ENCODE measurements at places on chromosomes 5 and 9. TPM values are rescaled to one million over a fixed set of nuclear protein-coding genes. Genes with fewer than 3 reads are reported as not detected.

- DNase-seq = no peak
These were observed 9.2 kb downstream of the TMEM250 start for GRCh38 chr9:136109351-136110081.

DNA sequence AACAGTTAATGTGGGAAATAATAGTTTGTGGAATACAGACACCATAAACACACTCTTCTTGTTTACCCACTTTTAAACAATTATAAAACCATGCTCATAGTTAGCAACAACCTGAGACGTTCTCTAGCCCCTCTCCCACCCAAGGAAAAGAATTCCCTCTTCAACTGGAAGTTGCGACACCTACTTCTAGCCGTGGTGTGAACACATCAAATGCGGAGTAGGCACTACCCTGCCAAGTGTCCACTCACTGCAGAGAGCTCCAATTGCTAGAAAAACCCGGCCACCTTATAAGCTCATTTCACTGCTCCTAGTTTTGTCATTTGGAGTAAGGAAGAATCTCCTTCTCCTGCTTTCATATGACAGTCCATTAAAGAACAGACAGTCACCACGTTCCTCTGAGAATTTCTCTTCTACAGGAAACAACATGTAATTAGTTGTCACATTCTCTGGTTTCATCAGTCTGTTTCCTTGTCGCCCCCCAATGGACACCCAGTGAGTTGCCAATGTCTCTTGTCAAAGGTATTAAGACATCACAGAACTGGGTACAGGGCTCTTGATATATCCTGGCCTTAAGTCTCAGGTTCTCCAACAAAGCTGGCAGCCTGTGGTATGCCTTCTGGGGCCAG, 47.3 kb downstream of the PRLR start:
- DNase-seq = no peak

Gene MARCHF11
- total RNA-seq = not detected

DNA sequence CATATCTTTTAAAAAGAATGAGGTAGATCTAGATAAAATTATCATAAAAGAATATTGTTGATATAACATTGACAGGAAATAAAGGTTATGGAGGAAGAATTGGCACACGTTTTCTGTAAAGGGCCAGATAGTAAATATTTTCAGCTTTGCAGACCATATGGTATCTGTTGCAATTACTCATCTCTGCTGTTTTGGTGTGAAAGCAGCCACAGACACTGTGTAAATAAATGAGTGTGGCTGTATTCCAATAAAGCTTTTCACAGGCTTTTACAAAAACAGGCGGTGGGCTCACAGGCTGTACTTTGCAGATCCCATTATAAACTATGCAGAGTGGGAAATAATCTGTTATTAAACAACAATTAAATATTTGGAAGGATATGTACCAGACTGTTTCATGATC, 87.4 kb downstream of the SGCD start:
- no peak for DNase-seq

Gene SHISAL2B
- not detected for total RNA-seq

GRCh38 chr5:167759057-167759821, 532.2 kb upstream of the WWC1 start:
- peak; percentile 68 for DNase-seq

Gene FAM219A
- total RNA-seq = 19.9 TPM

Gene PRRX2
- 0.17 TPM for total RNA-seq

DNA sequence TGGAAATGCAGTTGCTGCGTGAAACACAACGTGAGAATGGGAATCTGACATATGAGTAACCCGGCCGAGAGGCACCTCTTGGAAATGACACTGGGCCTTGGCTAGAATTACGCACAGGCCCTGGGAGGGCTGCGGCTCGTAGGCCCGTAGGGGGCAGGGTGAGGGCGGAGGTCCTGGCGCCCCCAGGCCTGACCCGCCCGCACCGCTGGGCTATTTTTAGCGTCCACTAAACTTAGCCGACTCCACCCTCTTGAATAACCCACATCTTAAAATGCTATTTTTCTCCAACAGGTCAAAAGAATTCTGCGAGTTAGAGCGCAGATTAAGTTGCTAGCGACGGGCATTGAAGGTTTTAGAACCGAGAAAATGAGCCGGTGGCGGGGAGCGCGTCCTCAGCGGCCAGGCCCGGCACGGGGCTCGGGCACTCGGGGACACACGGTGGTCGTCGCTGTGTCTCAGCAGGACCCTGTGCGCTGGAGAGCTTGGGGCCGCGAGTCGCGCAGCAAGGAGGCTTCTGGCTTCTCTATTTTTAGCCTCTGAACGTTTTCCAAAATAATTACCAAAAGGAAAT, 168.5 kb downstream of the AUH start:
- DNase-seq = peak; percentile 97

Gene GALNT12
- 8.8 TPM for total RNA-seq

Gene UBAP1
- total RNA-seq = 37.4 TPM

Measured in epithelial cell of proximal tubule (primary cell).